ENCODE measurements at places on chromosomes 7 and 10.

GRCh38 chr7:3210531-3210930 lies 90.5 kb upstream of the SDK1 start:
- no peak for DNase-seq

GRCh38 chr7:122056977-122057376 lies 87.1 kb downstream of the AASS start:
- no peak for DNase-seq

GRCh38 chr10:67657775-67658174 lies 38.2 kb downstream of the CTNNA3 start:
- DNase-seq: no peak

DNA sequence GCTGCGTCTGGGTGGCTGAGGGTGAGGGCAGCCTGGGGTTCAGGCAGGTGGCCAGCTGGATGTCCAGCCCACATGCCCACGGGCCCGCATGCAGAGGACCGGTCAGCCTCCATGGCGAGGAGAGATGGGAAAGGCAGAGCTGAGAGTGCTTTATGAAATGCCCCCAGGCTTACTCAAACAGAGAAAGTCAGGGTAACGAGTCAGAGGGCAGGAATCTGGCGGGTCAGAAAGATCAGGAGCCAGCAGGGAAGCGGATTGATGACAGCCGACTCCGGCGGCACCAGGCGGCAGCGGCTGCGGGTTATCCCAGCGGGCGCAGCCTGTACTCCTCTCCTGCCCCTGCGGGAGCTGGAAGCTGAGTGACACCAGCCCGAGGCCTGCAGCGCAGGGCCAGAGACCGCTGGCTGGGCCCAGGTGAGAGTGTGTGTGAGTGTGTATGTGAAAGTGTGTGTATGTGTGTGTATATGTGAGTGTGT lies 13.4 kb downstream of the SLC13A4 start:
- DNase-seq: no peak

DNA sequence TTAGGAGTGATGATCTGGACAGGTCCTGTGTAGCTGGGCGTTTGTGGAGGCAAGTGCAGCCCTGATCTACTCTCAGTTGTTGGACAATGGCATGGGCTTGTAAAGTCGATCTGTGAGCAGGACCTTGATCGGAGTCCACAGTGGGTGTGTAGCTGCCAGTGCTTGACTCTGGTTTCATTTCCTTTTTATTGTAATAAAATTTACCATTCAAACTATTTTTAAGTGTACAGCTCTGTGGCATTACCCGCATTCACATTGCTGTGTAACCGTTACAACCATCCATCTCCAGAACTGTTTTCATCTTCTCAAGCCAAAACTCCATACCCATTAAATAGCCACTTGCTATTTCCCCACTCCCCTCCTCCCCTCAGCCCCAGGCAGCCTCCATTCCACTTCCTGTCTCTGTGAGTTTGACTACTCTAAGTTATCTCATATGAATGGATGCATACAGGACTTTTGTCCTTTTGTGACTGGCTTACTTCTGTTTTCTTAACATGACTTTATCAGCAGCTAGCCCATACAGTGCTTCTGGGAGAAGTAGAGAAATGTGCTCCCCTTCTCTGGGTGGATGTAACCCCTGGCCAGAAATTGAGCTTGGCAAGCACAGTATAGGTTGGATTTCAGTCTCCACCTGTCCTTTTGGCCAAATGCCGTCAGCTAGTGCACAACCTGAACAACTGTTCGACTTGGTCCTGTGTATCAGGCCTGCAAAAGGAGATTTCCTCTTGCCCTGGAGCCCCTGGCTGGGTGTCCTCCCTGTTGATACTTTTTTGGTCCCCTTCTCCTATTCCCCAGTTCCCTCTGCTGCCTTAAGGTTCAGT lies 180.0 kb downstream of the LRMDA start:
- peak; percentile 37 for DNase-seq

DNA sequence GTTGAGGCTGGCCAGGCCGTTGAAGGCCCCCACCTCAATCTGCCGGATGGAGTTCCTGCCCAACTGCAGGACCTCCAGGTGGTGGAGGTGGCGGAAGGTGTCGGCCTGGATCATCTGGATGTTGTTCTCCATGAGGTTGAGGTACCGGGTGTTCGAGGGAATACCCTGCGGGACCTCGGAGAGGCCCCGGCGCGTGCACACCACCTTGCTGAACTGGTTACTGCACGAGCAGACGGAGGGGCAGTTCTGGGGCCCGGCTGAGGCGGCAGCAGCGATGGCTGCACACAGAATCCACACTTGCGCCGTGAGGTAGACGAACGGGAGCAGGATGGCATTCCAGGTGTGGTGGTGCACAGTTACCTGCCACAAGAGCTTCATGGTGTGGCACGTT lies 979 bp downstream of the LRRC4 start:
- DNase-seq: no peak

DNA sequence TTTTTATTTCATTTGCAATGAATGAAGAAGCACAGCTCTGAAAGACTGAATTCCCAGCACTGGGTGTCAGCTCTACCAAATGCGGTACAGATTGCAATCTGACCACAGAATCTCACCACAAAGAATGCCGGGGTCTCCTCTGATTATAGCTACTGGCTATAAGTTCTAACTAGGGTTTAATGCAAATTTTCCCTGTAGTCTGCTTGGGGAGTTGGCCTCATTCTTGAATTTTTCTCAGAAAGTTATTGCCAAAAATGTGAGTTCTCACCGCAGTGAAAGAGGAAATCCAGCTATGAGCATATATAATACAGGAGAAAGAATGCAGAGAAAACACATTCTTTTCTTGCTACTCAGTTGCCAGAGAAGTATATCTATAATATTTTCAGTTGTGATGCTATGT lies 1255.7 kb upstream of the LRRTM3 start:
- DNase-seq: peak; percentile 18

DNA sequence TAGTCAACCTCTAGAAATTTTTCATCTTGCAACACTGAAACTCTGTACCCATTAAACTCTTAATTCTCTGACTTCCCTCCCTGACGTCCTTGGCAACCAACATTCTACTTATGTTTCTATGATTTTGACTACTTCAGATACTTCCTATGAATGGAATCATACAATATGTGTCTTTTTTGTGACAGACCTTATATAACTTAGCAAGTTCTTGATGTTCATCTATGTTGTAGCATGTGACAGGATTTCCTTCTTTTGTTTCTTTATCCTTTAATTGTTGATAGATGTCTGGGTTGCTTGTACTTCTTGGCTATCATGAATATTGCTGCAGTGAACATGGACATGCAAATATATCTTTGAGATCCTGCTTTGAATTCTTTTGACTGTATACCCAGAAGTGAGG lies 240.8 kb downstream of the ADK start:
- DNase-seq: no peak

GRCh38 chr10:48896756-48897440 lies 42.7 kb downstream of the LRRC18 start:
- DNase-seq: no peak

DNA sequence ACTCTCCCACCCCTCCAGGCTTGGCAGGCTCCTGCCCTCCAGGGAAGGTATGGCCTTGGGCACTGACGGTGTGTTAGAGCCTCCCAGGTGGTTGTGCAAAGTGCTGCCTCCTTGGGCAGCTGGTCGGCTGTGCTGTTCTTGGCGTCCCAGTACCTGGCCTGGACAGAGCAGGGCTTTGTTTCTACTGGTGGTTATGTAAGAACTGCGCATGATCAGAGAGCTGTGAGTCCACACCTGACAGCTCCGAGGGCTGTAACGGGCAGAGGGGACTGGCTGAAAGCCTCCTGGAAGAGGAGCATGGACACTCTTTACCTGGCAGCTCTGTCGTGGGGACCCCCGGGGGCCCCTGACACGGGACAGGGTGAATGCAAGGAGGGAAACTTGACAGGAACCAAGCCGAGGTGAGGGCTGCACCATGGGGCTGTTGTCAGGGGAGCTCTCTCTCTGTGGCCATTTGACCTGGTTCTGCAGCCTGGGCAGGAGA lies 3.1 kb upstream of the SFRP5 start:
- no peak for DNase-seq

DNA sequence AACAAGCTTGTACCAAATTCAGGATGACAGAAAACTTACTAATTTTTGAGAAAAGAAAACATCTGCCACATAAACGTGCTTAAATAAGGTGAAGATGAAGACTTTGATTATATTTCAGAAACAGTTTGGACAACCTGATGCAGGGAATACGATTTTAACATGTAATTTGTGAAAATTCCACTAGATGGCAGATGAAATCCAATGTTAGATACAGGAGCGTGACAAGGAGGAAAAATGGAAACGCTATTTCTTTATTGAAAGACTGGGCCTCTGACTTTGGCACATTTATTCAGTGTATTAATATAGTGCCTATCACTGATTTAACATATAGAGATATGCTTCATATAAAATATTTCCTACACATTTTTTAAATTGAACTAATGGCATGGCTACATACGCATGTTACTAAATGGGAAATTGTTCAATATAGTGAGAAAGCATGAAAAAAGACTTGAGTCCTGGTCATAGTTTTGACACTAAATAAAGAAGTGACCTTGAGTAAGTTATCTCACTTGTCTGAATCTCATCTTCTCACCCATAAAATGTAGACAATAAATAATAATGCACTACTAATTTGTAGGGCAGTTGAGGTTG lies 60.7 kb downstream of the CD36 start:
- peak; percentile 55 for DNase-seq

GRCh38 chr10:114095559-114096337 lies 52.1 kb downstream of the ADRB1 start:
- DNase-seq: peak; percentile 90

DNA sequence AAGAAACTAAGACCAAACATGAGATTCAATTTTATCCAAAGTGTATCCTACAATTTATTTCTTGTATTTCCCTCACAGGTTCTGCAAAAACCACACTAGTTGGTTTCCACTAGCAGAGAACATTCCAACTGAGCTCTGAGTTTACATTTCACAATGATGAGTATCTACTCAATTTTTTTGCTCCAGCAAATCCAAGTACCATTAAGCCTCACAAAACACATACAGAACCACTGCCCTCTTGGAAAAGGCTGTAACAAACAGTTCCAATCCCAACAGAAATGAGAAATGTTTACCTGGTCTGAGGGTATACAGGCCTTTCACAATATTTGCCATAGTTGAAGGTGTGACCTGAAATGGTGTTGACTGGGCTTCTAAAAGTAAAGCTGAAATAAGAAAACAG lies 59.9 kb downstream of the CACUL1 start:
- no peak for DNase-seq

- no peak for DNase-seq
Observed at GRCh38 chr7:156614434-156615264, 25.9 kb upstream of the RNF32 start.

DNA sequence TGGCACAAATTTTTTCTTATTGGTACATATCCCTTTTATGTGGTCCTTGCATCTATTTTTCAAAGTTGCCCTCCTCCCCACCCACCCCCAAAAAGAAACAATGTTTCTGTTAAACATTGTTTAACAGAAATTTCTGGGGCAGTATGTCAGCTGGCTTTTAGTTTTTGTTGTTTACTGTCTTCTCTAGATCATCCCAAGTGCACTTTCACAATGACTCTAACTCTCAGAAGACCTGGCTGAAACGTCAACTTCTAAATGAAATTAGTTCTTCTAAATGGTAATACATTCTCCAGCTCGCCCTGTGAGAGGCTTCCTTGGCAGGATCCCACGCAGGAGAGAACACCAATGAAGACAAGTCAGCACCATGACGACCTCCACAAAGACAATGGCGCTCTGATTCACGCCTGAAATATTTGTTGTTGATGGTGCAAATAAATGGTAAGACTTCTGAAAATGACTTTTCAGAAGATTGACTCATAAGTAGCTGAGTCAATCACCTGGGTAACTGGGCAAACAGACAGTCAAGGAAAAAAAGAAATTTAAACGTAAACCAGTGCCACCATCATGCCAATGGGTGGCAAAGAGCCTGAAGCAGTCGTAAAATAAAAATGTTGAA lies 293.7 kb downstream of the FZD1 start:
- no peak for DNase-seq

DNA sequence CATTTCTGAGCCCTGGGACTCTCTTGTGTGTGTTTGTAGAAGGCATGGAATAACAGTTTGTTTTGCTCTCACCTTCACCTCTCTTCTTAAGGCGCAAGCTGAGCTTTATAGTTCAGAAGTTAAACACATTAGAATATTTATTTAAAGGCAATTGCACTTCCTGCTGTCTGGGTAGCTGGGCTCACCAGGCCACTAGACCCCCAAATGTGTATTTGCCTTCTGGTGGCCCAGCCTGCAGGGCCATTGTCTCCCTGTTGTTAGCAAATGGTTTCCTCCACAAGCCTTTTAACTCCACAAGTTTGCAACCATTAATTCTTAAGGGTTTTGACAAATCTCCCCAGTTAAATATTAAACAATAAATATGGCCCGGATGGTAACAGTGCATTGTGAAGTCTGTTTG lies 31.1 kb upstream of the NEUROD6 start:
- DNase-seq: no peak

- DNase-seq: no peak
Observed at GRCh38 chr10:63829020-63829419, 307.8 kb downstream of the REEP3 start.

DNA sequence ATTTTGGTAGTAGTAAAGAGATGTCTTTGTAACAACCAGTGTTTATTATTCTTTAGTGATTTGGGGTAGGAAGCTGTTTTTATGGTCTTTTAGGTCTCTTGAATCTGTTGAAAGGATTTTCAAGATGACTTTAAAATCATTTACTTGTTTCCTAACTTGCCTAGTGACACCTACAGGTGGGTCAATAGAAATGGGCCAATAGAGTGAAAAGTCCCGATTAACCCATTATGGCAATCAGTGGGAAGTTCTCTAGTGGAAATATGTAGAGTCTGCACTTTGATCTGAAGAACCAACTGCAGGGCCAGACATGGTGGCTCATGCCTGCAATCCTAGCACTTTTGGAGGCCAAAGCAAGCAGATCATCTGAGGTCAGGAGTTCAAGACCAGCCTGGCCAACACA lies 374.7 kb upstream of the BMPER start:
- DNase-seq: no peak

DNA sequence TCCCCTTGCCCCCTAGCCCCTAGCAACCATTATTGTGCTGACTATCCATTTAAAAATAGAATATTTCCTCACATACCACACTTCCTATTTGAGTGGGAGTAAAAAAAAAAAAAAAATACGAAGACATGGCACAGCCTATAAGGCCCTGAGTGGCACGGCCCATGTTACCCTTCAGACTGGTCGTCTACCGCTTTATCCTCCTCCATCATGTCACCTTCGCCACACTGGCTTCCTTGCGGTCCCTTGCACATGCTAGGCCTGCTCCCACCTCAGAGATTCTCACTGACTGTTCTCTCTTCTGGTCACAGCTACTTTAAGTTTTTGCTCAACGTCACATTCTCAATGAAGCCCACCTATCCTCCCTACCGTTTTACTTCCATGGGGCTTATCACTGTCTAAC lies 130.3 kb downstream of the ATE1 start:
- DNase-seq: no peak

DNA sequence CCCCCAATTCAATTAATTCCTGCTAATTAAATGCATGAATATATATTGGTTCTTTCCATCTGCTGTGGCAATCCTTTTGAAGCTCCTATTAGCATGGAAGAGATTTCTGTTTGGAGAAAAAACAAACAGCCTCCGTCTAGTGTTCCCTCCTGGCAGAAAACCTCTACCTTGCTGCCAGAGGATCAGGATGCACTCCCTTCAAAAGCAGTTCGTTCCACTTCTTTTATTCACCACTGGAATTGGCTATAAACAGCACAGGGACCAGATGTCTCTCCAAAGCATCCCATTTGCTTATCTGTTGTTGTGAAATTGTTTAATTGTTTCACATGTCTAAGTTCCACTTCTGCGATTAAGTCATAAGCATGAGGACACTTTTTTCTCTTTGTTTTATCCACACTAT lies 77.8 kb upstream of the PTN start:
- no peak for DNase-seq
